ENCODE measurements at places on chromosomes 16 and 17.

- DNase-seq: no peak
These were observed 4.2 kb downstream of the RNF40 start for GRCh38 chr16:30766206-30766932.

GRCh38 chr16:12901204-12901596 is 198 bp upstream of the SHISA9 start:
- no peak for DNase-seq

DNA sequence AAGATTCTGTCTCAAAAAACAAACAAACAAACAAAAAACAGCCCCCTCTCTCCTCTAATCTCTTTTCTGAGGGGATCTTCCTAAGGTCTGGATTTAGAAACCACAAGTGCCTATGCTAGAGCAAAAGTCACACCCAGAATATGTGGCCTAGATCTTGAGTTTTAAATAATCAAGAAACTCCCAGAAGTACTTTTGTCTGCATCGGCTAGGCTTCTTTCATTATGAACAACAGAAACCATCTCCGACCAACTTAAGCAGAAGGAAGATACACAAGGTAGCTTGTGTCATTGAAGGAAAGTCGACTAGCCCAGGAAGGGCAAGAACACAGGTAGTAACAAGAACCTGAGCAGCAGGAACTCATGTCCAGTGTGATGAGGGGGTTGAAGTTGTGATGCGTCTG is 73.9 kb upstream of the KIFC3 start:
- DNase-seq: no peak

- DNase-seq: no peak
These were observed 565 bp upstream of the XAF1 start for GRCh38 chr17:6755281-6755680.

DNA sequence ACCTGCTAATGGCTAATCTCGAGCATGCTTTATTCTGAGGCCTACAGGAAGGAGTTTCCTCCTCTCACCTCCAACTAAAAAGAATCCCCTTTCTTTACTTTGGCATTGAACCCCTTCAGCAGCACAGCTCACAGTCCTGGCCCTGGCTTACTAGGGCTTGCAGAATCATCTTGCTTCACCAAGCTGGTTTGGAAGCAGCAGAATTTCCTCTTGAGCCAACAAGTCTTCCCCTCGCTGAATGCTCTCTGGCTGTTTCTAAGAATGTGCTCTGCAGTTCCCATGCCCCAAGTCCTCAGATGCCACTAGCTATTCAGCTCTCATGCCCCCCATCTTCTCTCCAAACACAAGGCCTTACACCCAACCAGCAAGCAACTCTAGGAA is 271.2 kb downstream of the NTN1 start:
- DNase-seq: no peak

DNA sequence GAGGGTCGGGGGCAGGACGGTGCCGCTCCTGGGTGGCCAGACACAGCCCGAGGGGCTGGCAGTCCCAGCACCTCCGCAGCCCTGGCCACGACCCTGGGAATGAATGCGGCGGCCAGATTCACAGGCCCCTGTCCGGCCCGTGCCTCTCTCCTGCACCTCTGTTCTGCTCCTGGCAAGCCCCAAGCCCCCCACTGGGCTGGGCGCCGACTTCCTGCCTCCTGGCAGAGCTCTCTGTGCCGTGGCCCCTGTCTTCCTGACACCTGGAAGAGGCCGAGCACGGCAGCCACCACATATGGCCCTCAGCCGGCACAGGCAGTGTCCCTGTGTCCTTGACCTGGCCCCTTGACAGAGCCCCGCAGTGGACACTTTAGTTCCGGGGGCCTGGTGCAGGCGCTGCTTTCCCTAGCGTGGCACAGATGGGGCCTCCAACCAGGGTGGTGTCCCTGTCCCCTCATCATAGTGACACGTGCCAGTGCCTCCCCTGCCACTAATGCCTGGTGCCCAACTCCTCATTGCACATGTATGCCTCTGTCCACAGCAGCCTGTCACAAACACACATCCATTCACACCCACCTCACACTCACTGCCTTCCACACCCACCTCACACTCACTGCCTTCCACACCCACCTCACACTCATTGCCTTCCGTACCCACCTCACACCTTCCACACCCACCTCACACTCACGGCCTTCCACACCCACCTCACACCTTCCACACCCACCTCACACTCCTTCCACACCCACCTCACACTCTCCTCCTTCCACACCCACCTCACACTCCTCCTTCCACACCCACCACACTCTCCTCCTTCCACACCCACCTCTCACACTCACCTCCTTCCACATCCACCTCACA is 110.6 kb upstream of the PLCG2 start:
- DNase-seq: no peak

- no peak for DNase-seq
These were observed 5.0 kb downstream of the ATP5PD start for GRCh38 chr17:75041656-75042280.

- no peak for DNase-seq
These were observed 100.0 kb downstream of the WWOX start for GRCh38 chr16:78199325-78200022.

GRCh38 chr16:59909262-59909661 is 1175.1 kb upstream of the GOT2 start:
- DNase-seq: no peak

- DNase-seq: no peak
These were observed 22.0 kb downstream of the CLUH start for GRCh38 chr17:2689411-2690164.

GRCh38 chr17:79790805-79791734 is 5.8 kb downstream of the CBX8 start:
- no peak for DNase-seq

- no peak for DNase-seq
These were observed 5.1 kb upstream of the SUZ12 start for GRCh38 chr17:31931756-31932155.

GRCh38 chr17:7629939-7630571 is at the start of gene SHBG:
Gene SHBG, plus strand, starts transcription at chr17:7630135. Its CDS starts 38 bp downstream, at chr17:7630173.
- no peak for DNase-seq

DNA sequence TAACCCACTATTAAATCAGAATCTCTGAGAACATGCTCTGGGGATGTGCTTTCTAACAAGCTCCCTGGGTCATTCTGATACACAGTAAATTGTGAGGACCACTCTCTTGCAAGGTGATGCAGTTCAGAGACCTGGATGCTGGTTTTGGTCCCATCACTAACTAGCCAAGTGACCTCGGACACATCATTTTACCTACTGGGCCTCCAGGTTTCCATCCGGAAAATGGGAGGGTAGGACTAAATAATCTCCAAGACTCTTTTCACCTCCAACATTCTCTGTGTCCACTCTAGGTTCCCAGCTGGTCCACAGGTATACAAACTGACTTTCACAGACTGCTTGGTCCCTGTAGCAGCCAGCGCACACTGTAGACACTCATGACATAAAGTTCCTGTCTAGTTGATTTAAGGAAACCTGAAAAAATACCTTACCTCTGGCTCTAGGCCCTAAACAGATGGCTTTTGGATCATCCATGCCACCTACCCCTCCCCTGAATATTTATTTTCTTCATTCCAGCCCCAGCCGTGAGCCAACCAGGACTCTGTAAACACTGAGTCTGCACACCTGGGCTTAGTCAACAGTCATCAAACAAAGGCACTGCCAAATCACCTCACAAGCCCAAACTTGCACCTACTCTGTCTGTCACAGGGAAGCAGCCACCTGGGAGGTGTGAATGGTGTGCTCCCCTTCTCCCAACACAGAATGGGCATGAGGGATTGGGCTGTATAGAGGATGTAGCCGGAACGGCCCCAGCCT is 51.3 kb upstream of the MRPS23 start:
- no peak for DNase-seq

DNA sequence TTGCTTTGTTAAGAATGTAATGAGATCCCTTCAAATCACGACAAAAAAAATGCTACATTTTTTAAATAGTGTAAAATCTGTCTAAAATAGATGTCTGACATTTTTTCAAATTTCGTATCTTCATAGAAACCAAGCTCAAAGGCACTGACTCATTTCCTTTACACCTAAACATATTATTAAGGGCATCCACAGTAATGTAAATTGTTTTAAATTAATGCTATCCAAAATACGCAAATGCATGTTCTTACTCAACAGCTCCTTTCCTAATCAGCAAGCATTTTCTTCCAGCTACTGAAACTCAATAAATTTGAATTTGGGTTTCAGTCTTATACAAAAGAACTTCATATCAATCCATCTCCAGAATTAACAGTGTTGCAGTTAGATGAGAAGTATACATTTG is 4.3 kb downstream of the C16orf87 start:
- DNase-seq: no peak

DNA sequence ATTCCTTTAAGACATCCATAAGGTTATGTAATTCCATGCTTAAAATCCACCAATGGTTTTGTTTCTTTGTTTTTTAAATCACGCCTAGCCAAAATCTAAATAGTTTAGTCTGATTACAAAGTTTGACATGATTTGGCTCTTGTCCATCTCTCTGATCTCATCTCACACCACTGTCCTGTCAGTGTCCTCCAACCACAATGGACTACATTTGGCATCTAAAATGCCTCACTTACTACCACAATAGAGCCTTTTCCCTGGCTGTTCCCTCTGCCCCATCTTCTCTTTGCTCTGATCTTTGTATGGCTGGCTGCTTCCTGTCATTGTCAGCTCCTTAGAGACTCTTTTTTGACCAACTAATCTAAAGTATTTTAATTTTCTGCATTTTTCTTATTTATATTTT is 157.2 kb downstream of the MYO1D start:
- DNase-seq: no peak

DNA sequence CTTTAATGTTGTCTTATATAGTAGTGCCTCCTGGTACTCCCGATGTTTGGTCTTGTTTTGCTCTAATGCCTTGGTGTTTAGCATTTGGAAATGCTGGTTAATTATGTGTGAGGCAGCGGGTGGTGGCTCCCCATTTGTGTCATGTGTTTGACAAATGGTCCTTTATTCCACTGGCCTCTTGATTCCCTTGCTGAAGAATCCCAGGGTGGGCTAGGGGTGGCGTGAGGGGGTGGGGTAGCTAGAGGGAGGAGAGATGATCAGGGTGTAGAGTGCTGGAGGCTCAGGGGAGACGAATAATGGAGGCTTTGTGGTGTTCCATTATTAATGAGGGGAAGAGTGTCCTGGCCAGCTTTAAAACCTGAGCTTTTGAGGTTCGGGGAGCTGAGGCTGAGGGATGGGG is 5.4 kb downstream of the DYNLL2 start:
- no peak for DNase-seq

GRCh38 chr16:66936889-66937554 is 1.7 kb downstream of the CES2 start:
- DNase-seq: no peak

DNA sequence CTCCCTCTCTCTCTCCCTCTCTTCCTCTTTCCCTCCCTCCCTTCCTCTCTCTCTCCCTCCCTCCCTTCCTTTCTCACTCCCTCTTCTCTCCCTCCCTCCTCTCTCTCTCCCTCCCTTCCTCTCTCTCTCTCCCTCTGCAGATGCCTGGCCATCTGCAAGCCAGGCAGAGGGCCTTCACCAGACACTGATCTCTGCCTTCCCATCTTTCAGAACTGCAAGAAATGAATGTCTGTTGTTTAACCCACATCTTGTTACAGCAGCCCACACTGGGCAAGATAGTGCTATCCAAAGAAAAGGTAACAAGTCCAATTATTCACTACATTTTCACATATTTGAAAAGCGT is 26.2 kb upstream of the CDRT4 start:
- no peak for DNase-seq

DNA sequence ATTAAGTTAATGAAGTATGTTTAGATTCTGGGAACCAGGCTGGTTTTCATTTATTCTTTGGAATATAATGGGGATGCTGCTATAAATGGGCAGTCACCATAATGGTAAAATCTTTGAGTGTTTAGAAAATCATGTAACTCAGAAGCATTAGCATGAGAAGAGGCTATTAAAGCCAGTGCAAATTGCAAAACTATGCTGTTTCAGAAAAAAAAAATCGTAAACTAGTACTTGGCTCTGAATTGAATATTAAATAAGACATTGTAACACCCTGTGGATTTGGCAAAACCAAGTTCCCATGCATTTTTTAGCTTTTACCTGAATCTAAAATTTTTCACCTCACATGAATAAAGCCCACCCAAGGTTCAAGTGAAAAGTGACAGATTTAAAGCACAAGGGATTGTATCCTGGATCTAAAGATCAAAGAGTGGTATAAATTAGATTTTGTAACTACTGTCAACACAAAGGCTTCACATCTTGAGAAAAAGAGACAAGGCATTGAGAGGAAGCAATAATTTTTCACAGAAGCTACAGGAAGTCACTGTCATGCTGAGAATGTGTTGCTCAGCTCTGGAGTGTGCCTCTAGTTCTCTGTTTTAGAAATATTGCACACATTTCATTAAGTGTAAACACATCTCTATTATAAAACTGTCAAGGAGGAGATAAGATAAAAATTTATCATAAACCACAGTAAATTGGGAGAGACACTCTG is 142.2 kb downstream of the ABCA8 start:
- DNase-seq: no peak

- DNase-seq: no peak
These were observed 2.3 kb downstream of the TMEM107 start for GRCh38 chr17:8173871-8174322.

GRCh38 chr16:17552351-17552750 is 81.6 kb upstream of the XYLT1 start:
- no peak for DNase-seq

DNA sequence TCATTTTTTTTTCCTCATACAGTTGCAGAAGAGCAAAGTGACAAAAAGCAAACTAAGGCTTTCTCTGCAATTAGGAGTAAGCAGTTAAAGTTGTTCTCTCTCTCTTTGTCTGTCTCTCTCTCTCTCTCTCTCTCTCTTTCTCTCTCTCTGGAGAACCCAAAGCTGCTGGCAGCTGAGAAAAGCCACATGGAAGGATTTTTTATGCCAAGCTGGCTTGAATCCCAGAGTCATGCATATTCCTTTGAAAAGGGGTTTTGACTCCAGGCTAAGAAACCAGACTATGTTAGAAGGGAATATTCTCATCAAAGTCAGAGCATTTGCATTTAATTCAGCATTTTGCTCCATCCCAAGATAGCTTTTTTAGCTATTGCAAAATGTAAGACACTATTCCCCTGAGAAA is 1114.2 kb upstream of the GOT2 start:
- DNase-seq: no peak

DNA sequence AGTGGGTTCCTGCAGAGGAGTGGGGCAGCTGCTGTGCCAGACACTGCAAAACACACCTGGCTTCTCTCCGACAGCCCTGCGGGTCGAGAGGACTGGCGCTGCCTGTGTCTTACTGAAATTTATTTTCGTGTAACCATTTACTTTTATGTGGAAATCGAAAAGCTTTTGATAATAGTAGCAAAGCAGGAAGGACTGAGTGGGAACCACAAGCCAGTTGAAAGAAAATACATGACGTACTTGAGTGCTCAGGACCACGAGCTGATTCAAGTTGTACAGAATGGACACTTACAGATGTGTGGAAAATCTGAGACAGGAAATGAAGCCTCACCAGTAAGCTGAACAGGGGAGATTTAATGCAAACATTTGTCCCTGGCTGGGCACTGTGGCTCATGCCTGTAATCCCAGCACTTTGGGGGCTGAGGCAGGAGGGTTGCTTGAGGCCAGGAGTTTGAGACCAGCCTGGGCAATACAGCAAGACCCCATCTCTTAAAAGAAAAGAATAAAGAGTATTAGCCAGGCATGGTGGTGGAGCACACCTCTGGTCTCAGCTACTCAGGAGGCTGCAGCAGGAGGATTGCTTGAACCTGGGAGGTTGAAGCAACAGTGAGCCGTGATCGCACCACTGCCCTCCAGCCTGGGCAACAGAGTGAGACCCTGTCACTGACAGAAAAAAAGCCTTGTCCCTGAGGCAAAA is 11.3 kb upstream of the RPL13 start:
- no peak for DNase-seq

All from activated CD4-positive, alpha-beta T cell treated with anti-CD3 and anti-CD28 coated beads for 1 hour (primary cell).